ENCODE measurements at places on chromosomes 12 and 14.

GRCh38 chr12:9792185-9792900 is 31.6 kb upstream of the CD69 start:
- DNase-seq, result no peak

- DNase-seq, result no peak
These were observed 85.1 kb upstream of the NAV3 start for GRCh38 chr12:77745624-77746023.

GRCh38 chr14:55146425-55146824 is 17.4 kb downstream of the LGALS3 start:
- DNase-seq, result no peak

GRCh38 chr12:1197264-1198018 is 206.4 kb downstream of the ERC1 start:
- no peak for DNase-seq

DNA sequence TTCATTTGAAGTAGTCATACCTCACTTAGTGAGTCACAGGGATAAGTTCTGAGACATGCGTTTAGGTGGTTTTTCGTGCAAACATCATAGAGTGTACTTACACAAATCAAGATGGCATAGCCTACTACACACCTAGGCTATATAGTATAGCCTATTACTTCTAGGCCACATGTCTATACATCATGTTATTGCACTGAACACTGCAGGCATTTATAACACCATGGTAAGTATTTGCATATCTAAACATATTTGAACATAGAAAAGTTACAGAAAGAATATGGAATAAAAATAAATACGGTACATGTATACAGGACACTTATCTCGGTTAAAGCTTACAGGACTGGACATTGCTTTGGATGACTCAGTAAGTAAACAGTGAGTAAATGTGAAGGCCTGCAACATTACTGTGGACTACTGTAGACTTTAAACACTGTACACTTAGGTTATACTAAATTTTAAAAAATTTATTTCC is 670.6 kb downstream of the SLC16A7 start:
- DNase-seq, result no peak

GRCh38 chr12:99339663-99340062 is 307.9 kb upstream of the GARIN6 start:
- no peak for DNase-seq

DNA sequence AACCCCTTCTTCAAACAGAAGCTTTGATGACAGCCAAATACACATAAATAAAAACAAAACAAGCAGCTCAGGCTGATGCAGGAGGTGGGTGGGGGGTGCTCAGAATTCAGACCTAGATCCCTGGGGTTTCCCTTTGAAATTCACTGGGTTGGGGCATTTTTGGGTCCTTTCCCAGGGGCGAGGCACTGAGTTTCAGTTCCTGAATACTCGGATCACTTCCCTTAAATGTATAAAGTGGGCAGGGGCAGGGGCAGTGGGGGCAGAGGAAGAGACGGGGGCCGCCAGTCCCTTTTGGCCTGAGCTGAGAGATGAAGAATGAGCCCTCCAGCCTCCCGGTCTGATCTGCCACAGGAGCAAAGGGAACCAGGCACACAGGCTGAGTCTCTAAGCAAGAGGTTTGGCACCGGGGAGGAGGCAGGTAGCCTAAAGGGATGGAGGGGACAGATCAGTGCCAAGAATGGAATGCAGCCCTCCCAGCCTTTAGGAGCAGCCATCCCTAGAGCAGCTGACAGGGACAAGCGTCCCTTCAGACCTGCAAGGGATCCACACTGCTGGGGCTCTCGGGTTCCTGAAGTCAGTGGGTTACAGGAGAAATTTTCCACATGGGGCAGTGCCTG is 20.3 kb downstream of the KDM2B start:
- no peak for DNase-seq

DNA sequence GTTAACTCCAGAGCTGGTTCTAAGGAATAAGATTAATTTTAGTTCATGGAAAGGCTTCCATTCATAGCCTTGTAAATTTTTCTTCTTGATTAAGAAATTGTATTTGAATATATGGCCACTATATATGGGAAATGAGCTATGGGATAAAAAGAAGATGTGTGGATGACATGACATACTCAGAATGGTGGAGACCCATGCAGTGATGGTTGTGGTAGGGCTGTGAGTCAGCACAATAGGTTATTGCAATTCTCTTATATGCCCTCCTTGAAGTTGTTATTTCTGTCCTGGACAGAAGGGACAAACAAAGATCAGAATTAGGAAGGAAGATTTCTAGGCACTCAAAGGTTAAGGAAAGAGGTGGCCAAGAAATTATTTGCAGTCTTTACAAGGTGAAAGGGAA is 21.5 kb downstream of the RASSF9 start:
- no peak for DNase-seq

- DNase-seq, result no peak
These were observed 122.1 kb upstream of the ARHGAP5 start for GRCh38 chr14:31954991-31955390.

DNA sequence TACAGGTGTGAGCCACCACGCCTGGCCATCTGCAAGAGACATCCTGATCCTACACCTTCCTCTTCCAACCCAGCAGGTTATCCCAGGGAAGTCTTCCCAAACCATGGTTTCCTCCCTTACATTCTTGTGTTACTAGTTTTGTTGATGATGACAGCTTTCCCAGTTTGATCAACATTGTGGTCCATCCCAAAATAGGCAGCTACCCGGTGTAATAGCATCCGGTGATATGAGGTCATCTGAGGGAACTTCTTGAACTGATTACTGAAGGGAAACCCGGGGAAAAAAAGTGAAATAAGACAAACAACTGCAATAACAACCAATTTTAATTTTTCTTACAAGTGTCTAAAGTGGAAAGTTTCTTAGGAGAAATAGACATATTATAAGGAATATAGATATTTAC is 45.3 kb upstream of the STAC3 start:
- no peak for DNase-seq

- DNase-seq, result no peak
These were observed 62.1 kb downstream of the ADGRD1 start for GRCh38 chr12:131015581-131016337.

DNA sequence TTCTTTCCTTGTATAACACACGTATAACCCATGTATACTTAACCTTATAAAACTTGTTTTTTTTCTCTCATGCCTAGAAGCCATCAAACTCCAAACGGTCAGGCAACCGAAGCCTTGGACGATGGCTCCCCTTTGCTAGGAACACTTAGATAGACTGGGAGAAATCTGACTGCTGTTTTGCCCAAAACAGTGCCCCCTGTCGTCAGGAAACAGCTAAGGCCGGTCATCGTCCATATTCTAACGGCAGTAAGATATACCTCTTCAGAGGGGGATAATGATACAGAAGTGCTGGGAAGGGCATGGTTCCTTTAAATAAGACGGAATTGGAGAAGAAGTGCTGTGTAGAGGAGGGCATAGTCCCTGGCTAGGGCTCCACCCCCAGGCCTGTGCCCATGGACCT is 130.5 kb downstream of the SLC41A2 start:
- no peak for DNase-seq

DNA sequence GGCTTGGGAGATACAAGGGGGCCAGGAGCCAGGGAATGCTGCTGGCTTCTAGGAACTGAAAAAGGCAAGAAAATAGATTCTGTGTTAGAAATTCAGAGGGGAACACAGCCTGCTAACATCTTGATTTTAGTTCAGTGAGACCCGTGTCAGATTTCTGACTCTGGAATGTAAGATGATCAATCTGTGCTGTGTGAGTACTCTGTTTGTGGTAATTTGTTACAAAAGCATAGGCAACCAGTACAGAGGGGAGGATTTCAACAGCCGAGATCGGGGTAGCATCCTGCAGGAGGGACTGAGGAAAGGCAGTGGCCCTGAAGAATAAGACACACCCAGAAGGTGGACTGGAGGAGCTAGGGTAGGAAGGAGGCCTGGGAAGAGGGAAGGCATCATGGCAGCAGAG is 410.0 kb upstream of the CCDC196 start:
- DNase-seq, result no peak

DNA sequence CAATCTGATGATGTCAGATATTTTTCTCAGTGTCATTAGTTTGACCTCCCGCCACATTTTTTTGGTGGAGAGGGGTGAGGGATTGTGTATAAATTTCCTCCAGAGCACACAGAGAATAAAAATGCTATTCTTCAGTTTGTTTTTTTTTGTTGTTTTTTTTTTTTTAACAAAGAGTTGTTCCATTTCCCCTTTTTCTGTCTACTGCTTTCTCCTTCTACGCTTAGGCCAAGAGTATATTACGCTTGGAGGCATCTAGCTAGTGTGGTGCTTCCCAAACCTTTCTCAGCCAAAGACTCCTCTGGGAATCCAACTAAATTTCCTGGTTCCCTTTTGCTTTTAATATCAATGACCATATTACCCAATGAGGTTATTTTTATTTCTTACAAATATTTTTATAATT is 465.6 kb downstream of the ZFP36L1 start:
- no peak for DNase-seq

DNA sequence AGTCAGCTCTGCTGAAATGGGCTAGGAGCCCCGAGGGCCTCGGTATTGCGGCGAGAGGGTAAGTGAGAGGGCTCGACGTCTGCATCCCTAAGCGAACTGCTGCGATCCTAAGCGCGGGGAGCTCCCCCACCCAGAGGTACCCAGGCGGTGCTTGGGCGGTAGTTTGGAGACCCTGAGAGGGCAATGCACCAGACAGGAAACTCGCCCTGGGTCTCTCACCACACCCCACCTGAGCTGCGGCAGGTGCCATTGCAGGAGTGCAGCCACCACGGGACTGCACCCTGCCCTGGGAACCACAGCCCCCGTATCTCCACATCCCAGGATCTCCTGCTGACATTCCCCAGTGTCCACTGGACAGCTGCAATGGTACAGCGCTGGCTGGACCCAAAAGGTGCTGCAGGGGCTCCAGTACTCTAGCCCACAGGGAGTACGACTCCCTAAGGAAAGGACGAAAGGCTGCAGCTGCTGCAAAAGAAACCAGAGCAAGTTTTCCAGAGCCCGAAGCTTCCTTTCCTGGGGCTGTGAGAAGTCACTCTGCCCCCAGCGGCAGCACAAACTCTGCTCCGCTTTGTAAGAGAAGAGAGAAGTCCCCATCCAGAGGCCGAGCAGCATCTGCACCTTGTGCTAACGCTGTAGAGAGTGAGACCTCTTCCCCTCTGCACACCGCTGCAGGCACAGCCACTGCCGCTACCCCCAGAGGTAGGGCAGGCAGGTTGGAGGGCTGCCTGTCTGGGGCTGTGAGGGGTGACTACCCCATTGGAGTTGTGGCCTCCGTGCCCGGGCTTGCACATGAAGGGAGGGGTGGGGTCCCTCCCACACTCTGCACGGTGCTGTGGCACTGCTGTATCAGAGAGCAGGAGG is 31.1 kb upstream of the MON2 start:
- peak; percentile 69 for DNase-seq

GRCh38 chr12:98399532-98399931 is 115.9 kb upstream of the TMPO start:
- no peak for DNase-seq

- DNase-seq, result no peak
These were observed 345.8 kb downstream of the RPS29 start for GRCh38 chr14:49240383-49240782.

DNA sequence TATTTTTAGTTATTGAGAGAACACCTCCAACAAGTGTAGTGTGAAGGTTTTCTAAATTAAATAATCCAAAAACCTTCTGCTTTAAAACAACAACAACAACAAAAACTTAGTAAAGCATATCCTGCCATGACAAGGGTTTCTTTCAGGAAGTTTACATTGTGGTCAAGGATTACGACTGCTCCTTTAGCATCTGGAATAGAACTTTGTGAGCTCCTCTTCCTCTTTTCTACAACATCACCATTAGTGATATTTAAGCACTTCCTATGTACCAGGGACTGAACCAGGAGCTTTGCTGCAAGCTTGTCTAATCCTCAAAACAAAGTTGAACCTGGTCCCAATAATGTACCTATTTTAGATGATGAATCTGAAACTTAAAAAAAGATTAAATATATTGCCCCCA is 315.4 kb upstream of the KITLG start:
- DNase-seq, result no peak

GRCh38 chr12:72753571-72753970 is 481.4 kb downstream of the TRHDE start:
- peak; percentile 62 for DNase-seq

GRCh38 chr14:54889919-54890318 is 12.7 kb downstream of the GCH1 start:
- no peak for DNase-seq

GRCh38 chr14:61525293-61526011 is 169.9 kb upstream of the HIF1A start:
- DNase-seq, result no peak

- DNase-seq, result no peak
These were observed 20.2 kb downstream of the DCAF4 start for GRCh38 chr14:72946491-72946890.

GRCh38 chr12:57657744-57658143 is 24.7 kb upstream of the B4GALNT1 start:
- DNase-seq, result no peak

GRCh38 chr12:20383612-20384011 is 15.3 kb downstream of the PDE3A start:
- no peak for DNase-seq

GRCh38 chr14:91019673-91020072 is 40.8 kb downstream of the RPS6KA5 start:
- no peak for DNase-seq

- DNase-seq, result no peak
These were observed 159.0 kb downstream of the NDUFA12 start for GRCh38 chr12:94844452-94844851.

DNA sequence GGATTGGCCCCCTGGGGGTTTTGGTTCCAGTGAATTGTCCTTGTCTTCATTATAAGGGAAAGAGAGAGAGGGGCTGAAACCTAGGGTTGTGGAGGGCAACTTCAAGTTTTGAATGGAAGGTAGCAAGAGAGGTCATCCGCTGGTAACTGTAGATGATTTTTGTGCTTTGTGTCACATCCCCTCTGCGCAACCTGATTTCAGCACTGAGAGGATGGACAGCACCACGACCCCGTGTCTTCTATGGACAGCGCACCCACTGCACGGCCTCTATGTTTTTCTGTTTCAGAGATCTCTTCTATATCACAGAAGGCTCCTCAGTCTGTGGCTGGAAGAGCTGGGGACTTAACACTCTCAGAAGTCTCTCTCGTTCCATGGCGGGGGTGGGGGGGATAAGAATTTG is 127.0 kb upstream of the RPH3A start:
- peak; percentile 25 for DNase-seq

Measured in femur (tissue), 1 donor.